ENCODE measurements at places on chromosomes 2 and 18.

DNA sequence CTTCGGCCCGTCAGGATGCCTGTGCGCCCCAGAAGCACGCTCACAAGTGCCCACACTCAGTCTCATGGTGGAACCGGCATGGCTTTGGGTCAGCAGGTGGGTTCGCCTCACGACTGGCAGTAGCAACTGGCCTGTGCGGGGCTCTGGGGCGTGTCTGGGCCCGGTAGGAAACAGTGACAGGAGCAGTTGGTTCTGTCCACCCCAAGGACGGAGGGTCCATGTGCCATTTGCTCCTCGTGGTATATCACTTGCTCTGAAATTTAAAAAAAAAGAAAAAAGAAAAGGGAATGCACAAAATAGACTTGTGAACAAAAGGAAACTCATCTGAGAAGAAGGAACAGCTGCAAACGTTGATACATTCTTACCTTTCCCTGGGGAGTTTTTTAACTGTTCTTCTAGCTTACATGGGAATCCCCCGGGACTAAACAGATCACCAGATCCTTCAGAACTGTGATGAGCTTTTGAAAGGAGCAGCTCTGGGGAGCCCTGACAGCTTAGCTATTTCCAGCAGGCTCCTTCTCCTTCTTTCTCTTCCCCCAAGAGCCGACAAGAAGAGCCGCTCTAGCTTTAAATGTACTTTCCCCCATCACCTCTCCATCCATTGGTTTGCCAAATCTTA, 42.8 kb downstream of the TRAPPC12 start:
- no peak for DNase-seq

- no peak for DNase-seq
Observed at GRCh38 chr2:142866426-142866825, 11.0 kb upstream of the KYNU start.

- no peak for DNase-seq
Observed at GRCh38 chr2:65488527-65488926, 56.1 kb upstream of the SPRED2 start.

GRCh38 chr18:58249712-58250111, 205.7 kb downstream of the NEDD4L start:
- DNase-seq = no peak

DNA sequence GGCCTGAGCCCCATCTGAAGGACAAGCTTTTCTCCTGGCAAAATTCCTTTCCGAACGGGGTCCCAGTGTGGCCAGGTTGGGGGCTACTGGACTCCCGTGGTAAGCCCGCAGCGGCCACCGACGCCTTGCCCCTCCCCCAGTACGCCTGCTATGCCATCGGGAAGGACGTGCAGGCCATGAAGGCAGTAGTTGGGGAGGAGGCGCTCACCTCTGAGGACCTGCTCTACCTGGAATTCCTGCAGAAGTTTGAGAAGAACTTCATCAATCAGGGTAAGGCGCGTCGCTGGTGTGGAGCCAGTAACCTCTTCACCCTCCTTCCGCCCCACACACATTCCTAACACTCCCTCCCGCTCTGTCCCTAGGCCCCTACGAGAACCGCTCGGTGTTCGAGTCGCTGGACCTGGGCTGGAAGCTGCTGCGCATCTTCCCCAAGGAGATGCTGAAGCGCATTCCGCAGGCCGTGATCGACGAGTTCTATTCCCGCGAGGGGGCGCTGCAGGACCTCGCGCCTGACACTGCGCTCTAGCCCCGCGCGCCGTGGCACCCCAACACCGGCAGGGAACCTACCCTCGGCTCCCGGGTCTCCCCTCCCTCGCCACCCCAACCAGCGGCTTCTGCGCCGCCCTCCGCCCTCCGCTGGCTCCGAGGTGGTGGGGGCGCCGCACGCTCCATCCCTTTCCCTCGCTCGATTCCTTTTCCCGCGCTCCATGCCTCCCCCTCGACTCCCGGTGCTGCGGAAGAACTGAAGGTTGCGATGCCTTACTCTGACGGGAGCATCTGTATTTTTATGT, 13.6 kb upstream of the ANKRD53 start:
- no peak for DNase-seq

- no peak for DNase-seq
Observed at GRCh38 chr2:218691234-218691633, 19.3 kb downstream of the STK36 start.

- no peak for DNase-seq
Observed at GRCh38 chr2:38430597-38431207, 53.6 kb upstream of the ATL2 start.

DNA sequence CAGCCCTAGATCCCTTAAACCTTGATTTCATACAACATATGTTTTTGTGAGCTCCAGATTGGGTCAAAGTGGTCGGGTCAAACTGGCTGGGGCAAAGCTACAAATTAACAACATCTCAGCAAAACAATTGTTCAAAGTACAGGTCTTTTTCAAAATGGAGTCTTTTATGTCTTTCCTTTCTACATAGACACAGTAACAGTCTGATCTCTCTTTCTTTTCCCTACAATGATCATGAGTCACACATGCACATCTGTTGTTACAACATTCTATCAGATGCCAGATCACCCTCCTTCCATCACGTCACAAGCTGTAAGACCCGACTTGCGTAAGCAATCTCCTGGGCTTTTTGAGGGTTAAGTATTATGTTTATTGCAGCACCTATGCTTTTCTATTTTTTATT, 55.1 kb downstream of the RHOB start:
- no peak for DNase-seq

- no peak for DNase-seq
Observed at GRCh38 chr18:486929-487740, 13.4 kb downstream of the COLEC12 start.

DNA sequence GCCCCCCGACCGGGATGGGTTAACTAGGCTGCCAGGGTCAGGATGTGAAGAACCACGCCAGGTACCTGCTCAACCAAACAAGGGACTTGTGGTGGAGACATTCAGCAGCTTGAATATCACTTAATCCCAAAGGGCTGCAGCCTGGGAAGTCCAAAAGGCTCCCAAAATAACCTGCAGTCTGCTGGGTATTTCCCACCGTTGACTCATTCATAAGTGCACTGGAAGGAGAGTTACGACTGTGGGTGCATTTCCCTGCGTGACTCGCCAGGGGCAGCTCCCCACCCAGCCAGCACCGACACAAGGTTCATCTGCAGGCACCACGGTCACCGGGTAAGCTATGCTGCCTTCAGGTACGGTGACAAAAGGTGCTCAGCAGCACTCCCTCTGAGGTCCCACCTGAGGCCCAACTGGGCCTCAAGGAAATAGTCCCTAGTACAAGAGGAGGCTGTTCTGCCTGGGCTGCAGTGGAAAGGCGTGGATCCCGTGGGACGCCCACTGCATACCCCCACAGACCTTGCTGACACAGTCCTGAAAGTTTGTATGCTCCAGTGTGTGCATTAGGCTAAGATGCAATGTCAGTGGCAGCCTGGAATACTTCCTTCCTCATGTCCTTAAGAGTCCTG, 86.5 kb downstream of the UXS1 start:
- DNase-seq = no peak

DNA sequence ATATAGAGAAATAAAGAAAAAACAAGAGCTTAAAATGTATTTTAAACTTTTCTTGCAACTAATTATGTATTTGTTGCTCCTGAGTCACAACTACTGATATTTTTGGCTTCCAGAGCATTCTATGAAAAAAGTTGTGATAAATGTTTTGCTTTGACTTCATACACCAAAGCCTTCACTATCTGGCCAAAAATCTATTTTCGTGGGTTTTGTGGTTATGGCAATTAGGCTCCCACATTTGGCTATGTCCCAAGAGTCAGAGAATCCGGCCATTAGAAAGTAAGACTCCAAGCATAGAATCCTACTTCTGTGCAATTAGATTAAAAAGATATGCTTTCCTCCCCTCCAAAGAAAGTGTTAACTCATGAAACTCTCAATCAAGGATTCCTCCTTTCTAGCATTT, 1456.1 kb upstream of the ACVR2A start:
- no peak for DNase-seq

DNA sequence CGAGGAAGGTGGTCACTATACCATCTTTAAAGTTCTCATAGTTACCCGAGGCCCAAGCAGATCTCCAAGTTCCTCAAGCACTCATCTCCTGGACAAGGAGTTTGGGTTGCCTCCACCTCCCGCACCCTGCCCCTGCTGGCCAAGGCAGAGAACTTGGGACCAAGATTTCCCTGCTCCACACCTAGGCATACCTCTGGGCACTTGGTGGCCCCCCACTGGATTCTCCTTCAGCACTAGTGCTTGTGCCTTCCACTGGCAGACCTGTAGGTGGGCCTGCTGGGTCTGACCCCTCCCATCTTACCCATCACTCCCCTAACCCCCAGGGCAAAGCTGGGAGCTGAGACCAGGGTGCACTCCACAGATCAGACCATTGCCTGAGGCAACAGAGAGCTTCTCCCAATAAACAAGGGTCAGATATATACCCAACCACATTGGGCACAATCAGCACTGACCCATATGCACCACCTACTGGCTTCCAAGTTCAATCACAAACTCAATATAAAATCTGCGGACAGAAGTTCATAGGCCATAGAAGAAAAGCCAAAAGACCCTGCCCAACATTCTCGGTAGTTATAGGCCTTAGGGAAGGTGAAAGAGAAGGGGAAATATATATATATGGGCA, 244.2 kb downstream of the EXOC6B start:
- no peak for DNase-seq

DNA sequence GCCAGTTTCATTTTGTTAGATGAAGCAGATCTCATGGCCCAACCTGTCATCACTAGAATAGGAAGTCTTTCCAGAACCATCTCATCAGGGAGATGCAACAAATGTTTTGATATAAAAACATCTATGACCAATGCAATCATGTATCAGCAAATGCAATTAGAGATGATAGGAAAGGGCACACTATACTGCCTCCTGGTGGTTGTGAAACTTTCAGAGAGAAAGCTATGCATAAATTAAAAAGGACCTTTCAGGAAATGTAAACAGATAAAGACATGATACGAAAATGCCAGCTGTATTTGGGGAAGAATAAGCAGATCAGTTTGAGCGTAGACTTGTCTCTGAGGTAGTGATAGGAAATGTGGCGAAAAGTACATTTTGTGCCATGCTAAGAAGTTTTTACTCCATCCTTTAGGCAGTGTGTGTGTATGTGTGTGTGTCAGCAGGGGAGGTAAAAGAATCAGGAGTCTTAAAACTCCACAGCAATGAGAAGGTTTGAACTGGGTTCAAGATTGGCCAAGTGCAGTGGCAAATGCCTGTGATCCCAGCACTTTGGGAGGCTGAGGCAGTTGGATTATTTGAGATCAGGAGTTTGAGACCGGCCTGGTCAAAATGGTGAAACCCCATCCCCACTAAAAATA, 479.3 kb downstream of the CPS1 start:
- DNase-seq = no peak
